ENCODE measurements at places on chromosomes 4 and X.

DNA sequence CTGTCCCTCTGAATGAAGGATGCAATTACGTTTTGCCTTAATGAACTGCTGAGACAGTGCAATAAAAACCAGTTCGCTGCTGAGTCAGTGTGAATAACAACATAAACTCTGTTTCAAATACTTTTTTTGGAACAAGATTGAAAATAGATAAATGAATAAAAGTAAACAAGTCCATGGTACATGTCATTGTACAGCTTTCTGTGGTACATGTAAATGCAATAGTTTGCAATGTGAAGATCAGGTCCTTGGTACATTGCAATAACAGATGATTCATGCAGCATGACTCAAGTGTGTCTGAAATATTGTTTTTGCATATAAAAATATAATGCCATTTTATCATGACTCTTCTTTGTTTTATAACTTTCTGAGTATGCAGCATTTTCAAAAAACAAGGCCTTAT is 193.4 kb upstream of the PACRGL start:
- no peaks in the 10 kb centered on the region for H3K27me3 ChIP-seq
- no peaks in the 10 kb centered on the region for H3K4me1 ChIP-seq
- DNase-seq = no peak
- no peak overlapping the region for H3K4me3 ChIP-seq

DNA sequence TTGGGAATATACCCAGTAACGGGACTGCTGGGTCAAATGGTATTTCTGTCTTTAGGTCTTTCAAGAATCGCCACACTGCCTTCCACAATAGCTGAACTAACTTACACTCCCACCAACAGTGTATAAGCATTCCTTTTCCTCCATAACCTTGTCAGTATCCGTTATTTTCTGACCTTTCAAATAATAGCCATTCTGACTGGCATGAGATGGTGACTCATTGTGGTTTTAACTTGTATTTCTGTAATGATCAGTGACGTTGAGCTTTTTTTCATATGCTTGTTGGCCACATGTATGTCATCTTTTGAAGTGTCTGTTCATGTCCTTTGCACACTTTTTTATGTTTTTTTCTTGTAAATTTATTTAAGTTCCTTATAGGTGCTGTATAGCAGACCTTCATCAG is 81.2 kb downstream of the ADAM29 start:
- H3K27me3 ChIP-seq = no peaks in the 10 kb centered on the region
- H3K36me3 ChIP-seq = no peaks in the 10 kb centered on the region
- DNase-seq = no peak
- no peak overlapping the region for H3K4me3 ChIP-seq
- no peaks in the 10 kb centered on the region for H3K4me1 ChIP-seq

DNA sequence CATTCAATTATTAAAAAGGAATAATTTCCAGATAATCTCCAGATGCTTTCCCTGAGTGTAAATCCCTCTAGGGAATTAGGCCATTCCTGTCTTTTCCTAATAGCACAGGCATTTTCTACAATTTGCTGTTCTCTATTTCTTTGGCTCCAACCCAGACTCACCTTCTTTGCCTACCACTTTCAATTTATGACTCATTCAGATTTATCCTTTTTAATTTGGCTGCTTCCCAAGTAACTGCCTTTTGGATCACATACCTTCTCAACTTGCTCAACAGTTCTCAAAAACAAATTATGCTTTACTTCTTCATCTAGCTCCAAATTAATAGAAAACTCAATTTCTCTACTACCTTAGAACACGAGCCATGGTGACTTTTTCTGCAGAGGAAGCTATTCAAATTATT is 1166.3 kb upstream of the PCDH7 start:
- H3K36me3 ChIP-seq = no peaks in the 10 kb centered on the region
- no peaks in the 10 kb centered on the region for H3K4me1 ChIP-seq
- DNase-seq = no peak
- H3K27ac ChIP-seq = no peak overlapping the region

DNA sequence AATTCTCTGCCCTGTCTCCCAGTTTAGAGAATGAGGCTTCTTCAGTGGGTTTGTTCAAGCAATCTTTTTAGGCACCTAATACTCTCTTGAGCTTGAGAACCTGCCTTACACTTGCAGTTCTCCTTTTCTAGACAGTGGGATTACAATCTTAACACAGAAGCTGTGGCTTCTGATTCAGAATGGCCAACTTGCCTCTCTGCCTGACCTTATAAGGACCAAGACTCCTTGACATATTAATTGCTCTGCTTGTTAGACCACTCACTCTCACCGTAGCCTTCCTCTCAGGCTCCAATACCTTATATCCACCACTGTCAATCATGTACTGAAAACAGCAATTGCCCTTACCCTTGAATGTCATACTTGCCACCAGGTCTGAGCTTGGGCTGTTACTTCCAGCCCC is 338.7 kb upstream of the MAOA start:
- H3K4me3 ChIP-seq = no peak overlapping the region
- H3K27me3 ChIP-seq = no peaks in the 10 kb centered on the region
- peaks cover 3% of the 10 kb centered on the region for H3K4me1 ChIP-seq
- DNase-seq = no peak

DNA sequence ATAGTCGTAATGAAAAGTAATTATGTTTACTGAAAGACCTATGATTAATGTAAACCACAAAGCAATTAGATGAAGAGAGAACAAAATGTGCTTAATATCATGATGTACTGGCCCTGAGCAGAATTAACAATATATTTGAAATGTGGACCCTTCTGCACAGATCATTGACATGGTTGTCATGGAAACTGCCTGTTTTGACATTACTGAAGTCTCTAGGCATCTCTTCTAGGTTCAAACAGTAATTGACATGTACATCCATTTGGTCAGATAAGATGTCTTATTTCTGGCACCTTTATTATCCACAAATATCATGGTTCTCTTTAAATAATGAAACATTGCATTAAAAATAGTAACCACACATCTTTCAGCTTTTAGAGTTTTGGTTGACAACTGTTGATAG is 251.7 kb upstream of the GNPDA2 start:
- no peak overlapping the region for H3K27ac ChIP-seq
- H3K4me1 ChIP-seq = no peaks in the 10 kb centered on the region
- no peaks in the 10 kb centered on the region for H3K27me3 ChIP-seq
- H3K36me3 ChIP-seq = no peaks in the 10 kb centered on the region

DNA sequence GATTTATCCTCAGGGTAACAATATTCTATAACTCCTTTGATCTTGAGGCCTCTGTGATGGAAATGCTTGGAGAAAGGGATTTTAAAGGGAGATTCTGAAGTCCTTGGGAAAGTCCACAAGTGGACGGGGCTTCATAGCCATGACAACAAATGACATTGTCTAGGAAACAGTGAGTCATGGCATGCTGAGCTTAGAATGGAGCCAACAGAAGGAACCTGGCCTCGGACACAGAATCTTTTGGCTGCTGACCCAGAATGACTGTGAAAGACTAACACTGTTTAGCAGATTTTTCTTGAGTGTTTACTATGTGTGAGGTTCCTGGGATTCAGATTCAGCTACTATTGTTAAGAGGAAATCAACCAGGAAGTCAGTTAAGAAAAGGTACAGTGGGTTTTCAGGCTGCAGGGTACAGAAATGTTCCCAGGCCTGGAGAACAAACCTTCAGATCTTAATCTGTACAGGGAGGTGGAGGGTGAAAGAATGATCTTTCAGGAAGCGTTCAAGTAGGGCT is 18.1 kb upstream of the CXCL2 start:
- no peaks in the 10 kb centered on the region for H3K27me3 ChIP-seq
- peak overlapping the region; percentile 15 for H3K27ac ChIP-seq
- H3K36me3 ChIP-seq = no peaks in the 10 kb centered on the region
- H3K4me3 ChIP-seq = no peak overlapping the region
- peaks cover 5% of the 10 kb centered on the region for H3K4me1 ChIP-seq

Data from large intestine (tissue), 12 donors.